Stimulated activated CD4-positive, alpha-beta T cell treated with anti-CD3 and anti-CD28 coated beads, Interleukin-1b, Interleukin-23, amount 100 ng/mL, for 48 hours (primary cell): ENCODE measurements at places on chromosomes 3 and 15.

- DNase-seq = no peak
Observed at GRCh38 chr3:58269356-58269755, 31.8 kb downstream of the ABHD6 start.

DNA sequence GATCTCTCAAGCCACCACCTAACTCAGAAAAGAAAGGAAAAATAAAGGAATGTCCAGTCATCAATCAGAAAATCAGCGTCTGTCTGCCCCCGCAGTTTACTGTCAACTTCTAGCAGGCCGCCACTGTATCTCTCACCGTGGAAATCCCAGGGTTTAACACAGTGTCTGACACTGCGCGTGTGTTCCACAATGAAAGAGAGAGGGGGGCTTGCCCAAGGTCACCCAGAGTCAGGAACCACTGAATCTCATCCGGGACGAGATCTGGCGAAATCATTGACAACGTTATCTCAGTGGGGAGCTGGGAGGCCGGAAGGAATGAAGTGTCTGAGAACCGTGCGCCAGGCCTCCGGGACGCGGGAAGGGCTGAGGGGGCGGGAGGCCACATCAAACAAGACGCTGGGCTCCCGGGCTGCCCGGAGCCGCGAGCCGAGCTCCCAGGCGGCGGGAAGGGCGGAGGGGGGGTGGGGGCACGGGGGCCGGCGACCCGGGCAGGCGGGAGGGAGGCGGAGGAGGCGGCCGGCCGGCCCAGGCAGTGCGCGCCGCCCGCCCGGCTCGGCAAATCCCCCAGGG, 2.2 kb upstream of the HES1 start:
- DNase-seq = peak; percentile 14

DNA sequence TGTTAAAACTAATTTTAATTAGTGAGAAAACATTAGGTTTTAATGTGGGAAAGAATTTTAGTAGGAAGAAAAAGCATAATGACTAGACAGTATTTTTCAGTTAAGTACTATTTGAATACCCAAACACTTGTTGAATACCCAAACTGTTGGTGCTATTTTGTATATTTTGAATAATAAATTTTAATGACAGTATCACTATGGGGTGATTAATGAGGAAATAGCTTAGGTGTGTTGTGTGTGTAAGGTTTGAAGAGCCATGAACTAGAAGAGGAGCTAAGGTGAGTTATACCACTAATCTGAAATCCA, 4.7 kb upstream of the EBLN2 start:
- DNase-seq = no peak

- DNase-seq = no peak
Observed at GRCh38 chr15:58921267-58921790, 12.2 kb downstream of the SLTM start.

DNA sequence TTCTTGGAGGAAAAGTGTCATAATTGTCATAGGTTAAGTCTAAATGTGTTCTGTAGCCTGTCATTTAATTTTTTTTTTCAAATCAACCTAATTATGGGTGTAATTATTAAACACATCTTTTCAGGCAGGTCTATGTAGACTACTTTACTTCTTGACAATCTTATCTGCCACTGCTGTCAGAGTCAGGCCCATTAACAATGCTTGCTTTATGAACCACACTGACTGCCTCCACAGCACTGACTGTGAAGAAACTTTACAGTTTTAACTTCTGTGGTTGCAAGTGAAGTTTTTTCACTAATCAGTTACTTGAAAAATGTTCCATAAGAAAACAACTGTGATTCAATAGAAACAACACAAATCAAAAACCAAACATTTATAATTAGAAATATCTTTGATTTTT, 407.8 kb downstream of the PLCL2 start:
- DNase-seq = no peak

DNA sequence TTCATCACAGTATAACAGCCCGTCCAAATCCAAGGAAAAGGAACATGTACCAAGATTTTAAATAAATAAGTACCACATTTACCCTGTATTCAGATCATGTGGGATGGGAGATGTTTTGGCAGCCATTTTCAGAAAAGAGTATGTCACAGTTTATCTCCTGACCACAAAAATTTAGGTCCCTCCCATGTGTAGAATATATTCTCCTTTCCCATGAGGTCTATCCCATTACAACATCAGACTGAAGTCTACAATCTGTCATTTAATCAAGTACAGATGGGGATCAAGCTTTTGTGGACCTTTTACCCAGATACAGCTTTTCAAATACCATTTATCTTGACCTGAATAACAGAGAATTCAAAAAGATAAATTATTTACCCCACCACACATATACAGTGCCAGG, 444.5 kb downstream of the PLOD2 start:
- no peak for DNase-seq

DNA sequence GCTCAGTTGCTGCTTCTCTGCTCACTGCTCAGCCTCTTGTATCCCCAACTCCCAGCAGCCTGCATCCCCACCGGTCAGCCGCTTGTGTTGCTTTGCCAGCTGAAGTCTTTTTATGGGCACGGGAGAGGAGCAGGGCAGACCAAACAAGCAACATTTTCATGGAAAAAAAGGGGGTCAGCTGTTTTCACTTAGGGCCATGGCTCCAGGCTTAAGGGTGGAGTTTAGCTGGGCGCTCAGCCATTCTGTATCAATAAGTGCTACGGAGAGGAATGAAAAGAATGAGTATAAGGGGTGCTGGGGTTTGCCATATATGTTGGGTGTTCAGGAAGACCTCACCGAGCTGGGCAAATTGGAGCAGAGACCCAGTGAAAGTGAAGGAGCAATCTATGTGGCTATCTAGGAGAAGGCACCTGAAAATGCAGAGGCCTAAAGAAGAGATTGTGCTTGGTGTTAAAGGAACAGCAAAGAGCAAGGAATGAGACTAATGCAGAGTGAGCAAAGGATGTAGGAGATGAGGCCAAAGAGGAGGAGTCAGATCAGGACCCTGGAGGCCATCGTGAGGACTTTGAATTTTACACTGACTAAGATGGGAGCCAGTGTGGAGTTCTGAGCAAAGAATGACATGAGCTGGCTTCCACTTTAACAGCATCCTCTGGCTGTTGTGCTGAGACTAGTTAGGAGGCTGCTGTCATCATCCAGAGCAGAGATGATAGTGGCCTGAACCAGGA, 16.6 kb upstream of the IREB2 start:
- no peak for DNase-seq

DNA sequence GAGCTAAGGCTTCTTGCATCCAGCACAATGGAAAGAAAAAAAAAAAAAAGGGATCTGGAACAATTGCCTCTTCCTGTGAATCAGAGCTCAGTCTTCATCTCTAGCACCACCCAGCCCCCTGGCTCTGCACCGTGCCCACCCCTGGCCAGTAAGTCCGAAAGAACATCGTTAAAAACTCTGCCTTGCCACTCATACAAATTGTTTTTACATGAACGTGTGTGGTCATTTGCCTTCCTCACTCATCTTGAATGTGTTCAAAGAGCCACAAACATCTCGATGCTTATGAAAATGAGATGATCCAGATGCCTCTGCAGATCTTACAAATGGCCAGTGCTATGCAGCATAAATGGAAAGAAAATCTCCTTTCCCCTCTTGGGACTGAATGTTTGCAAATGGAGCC, 400.0 kb upstream of the PPP2R3A start:
- no peak for DNase-seq

- no peak for DNase-seq
Observed at GRCh38 chr3:156635034-156635433, 39.4 kb upstream of the TIPARP start.

GRCh38 chr3:52405066-52405465, 39.8 kb downstream of the SEMA3G start:
- DNase-seq = no peak

- DNase-seq = no peak
Observed at GRCh38 chr3:49609314-49609713, 55.0 kb downstream of the BSN start.

DNA sequence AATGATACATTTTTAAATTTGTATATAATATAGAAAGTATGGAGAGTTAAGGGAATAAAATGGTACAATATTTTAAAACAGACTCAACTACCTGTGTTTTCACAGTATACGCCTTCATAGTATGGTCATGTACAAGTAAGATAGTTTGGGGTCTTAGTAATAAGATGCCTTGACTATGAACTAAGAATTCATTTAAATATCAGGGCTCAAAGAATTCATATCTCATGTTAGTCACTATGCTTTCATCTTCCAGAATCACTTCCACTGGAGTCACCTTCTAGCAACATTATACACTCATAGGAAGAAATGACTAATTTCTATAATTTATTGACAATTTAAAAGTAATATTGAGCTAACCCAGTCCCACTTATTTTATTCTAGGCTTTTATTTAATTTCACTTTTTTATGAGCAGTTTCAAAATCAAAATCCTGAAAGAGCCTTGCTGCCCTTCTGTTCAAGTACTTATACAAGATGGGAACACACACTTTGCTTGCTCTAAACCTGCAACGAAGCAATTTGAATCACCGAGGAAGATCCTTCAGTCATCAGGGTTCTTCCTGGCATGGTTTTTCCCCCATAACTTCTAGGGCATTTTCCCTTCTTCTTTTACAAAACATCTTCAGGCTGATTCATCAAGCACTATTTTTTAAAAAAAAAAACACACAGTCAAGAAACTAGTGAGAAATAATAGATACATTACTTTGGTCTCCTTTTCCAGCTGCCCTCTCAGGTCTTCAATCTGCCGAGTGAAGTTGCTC, 94.1 kb downstream of the MYH15 start:
- no peak for DNase-seq

- DNase-seq = no peak
Observed at GRCh38 chr15:51094606-51095569, at the start of gene TNFAIP8L3. TSS of gene TNFAIP8L3 (minus strand) at chr15:51094906. CDS start at chr15:51094595, 311 bp downstream.

- DNase-seq = no peak
Observed at GRCh38 chr3:182713743-182714517, 79.4 kb upstream of the ATP11B start.

DNA sequence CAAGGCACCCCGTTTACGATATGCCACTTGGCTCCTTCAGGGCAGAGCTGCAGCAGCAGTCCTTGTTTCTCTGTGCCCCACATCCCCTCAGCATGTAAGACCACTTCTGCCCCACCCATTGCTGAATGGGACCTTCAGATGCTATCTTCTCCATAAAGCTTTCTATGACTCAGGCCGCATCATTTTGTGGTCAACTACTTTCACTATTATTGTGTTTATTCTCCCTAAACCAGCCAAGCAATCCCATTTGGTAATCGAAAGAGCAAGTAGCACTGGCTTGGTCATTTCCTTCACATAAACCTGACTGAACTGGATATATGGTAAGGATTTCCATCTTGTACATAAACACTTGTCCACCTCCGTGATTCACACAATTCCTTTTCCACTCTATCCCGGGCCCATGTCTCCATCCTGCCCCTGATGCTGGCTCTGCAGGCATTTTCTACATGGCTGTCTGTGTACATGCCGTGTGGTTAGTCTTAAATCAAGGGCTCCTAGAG, 25.7 kb downstream of the LIPC start:
- peak; percentile 38 for DNase-seq

DNA sequence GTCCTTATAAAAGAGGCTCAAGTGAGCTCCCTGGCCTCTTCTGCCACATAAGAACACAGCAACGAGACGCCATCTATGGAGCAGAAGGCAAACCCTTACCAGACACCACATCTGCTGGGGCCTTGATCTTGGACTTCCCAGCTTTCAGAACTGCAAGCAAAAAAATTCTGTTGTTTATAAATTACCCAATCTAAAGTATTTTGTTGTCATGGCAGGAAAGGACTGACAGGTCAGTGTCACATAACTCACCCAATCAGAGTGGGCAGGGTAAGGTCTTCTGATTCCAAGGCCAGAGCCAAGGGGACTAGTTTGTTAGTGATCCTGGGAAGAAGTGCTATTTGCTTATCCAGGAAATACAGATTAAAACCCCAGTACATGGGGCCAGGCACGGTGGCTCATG, 98.9 kb downstream of the HMG20A start:
- no peak for DNase-seq

GRCh38 chr3:123562547-123562946, 22.3 kb downstream of the HACD2 start:
- DNase-seq = no peak

DNA sequence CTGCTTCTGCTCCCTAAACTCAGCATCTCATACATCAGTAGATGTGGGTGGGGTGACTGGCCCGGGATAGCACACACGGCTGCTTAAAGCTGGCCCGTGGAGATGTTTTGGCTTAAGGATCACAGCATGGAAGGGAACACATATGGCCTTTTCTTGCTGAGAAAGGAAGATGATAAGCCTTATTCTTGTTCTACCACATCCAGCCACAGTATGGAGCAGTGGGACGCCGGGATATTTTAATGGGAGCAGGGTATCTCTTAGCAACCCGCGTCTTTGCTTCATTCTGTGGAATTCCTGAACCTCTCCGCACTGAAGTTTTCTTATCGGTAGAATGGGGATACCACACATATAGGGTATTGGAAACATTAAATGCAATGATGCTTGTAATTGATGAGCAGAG, 94.1 kb upstream of the PROK2 start:
- DNase-seq = no peak

DNA sequence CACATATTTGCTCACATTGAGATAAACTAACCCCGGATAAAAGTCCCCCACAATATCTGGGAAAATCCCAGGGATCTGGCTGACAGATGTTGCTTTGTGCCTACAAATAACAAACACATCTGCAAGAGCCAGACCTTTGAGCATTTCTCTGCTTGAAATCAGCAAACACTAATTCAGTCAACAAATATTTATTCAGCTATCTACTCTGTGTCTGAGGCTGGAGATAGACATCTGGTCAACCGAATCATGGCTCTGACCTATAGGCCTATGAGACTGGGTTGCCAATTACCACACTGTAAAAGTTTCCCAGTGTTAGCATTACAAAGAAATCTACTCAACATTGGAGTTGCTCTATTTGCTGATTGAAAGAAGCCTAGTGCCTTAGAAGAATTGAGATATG, 201.1 kb upstream of the CADPS start:
- DNase-seq = no peak

DNA sequence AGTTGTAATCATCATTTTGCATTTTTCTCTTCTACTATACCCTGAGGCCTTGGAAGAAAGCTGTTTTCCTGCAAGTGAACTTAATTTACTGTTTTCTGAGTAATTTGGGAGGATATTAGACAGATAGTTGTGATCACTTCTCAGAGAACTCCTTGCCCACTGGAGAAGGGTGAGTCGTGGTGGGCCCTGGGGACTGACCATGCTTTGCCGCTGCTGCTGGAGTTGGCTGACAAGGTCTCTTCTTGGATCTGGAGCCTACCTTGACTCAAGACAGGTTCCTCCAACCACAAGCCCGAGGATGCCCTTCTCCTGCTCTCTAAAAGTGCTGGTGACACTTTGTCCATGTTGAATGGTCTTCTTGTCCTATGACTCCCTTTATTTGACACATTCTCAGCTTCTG, 68.4 kb downstream of the KCNAB1 start:
- no peak for DNase-seq

DNA sequence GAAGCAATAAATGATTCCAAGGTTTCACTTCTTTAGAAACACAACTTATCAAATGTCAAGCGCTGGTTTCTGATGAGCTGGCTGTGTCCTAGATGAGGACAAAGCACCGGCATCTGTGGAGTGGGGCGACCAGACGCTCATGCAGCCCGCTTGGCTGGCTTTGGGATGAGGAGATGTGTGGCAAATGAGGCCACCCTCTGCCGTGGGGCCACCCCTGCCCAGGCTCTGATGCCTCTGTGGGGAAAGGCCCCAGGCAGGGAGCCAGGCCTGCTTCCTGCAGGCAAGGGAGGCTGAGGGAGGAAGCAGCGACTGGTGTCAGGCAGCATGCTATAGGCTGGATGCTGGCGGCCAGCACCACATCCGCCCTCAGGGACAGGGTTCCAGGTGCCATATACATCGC, 102.9 kb downstream of the HERC2 start:
- no peak for DNase-seq

- no peak for DNase-seq
Observed at GRCh38 chr3:26753095-26753494, 130.5 kb downstream of the LRRC3B start.

- DNase-seq = no peak
Observed at GRCh38 chr3:197186887-197187588, 111.4 kb downstream of the DLG1 start.
